ENCODE measurements at places on chromosomes 4 and X.

DNA sequence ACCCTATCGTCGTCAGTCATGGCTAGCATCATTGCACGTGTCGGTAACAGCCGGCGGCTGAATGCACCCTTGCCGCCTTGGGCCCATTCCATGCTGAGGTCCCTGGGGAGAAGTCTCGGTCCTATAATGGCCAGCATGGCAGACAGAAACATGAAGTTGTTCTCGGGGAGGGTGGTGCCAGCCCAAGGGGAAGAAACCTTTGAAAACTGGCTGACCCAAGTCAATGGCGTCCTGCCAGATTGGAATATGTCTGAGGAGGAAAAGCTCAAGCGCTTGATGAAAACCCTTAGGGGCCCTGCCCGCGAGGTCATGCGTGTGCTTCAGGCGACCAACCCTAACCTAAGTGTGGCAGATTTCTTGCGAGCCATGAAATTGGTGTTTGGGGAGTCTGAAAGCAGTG is 1.6 kb downstream of the ZCCHC12 start:
- H3K4me3 ChIP-seq, result no peak overlapping the region
- H3K27ac ChIP-seq, result no peak overlapping the region

GRCh38 chrX:129634541-129634940 is 20.2 kb downstream of the APLN start:
- no peaks in the 10 kb centered on the region for H3K4me1 ChIP-seq
- no peak for DNase-seq
- no peak overlapping the region for H3K27ac ChIP-seq

GRCh38 chrX:11180571-11180970 is 69.4 kb downstream of the HCCS start:
- no peaks in the 10 kb centered on the region for H3K4me1 ChIP-seq
- H3K4me3 ChIP-seq, result no peak overlapping the region
- H3K36me3 ChIP-seq, result no peaks in the 10 kb centered on the region
- DNase-seq, result no peak
- no peaks in the 10 kb centered on the region for H3K27me3 ChIP-seq

DNA sequence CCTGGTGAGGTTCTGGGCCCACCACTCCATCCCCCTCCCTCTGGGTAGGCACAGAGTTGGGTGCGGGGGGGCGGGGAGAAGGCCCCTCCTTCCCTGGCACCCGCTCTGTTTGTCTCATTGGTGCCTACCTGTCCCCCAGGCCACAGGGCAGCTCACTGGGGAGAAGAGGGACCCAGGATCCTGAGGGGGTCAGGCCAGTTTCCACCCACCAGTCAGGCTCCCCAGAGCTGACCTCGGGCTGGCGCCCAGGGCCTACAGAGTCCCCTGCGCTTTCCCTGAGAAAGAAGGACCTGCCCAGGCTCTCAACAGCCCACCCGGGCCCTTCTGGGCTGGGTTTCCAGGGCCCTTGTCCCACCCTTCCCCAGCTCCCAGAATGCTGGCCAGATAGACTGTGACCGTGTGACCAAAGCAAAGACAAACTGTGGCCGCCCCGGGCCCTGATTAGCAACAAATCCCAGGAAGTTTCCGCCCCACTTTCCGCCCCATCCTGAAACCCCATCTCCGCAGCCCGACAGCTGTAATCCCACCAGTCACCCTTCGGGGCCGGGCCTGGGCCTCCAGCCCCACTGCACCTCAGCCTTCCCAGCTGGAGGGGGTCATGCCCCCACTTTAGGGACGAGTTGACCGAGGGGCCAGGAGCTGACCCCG is 33.8 kb upstream of the FGFR3 start:
- peaks cover 12% of the 10 kb centered on the region for H3K4me1 ChIP-seq
- no peaks in the 10 kb centered on the region for H3K27me3 ChIP-seq
- H3K36me3 ChIP-seq, result no peaks in the 10 kb centered on the region

- no peaks in the 10 kb centered on the region for H3K36me3 ChIP-seq
- no peaks in the 10 kb centered on the region for H3K27me3 ChIP-seq
- no peaks in the 10 kb centered on the region for H3K4me1 ChIP-seq
- no peak overlapping the region for H3K4me3 ChIP-seq
- DNase-seq, result no peak
Observed at GRCh38 chr4:136800248-136800647, 732.0 kb downstream of the PCDH18 start.

DNA sequence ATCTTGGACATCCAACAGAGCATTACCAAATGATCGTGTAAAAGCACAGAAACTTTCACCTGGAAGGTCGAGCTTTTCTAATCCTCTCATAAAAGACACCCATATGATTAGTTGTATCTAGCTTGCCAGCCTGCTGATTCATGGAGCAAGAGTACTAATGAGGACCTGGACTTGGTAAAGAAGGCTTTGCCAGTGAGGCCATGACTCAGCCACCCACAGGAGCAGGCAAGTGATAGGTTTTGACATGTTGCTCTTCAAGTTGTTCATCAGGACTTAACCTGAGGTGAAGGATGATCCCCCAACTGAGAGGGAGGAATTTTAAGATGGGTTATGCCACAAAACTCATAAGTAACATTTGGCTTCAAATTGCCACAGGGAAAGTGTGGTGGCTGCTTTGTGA is 24.7 kb upstream of the EPGN start:
- H3K36me3 ChIP-seq, result peaks cover 19% of the 10 kb centered on the region
- no peak overlapping the region for H3K27ac ChIP-seq
- H3K27me3 ChIP-seq, result no peaks in the 10 kb centered on the region
- H3K4me1 ChIP-seq, result no peaks in the 10 kb centered on the region

DNA sequence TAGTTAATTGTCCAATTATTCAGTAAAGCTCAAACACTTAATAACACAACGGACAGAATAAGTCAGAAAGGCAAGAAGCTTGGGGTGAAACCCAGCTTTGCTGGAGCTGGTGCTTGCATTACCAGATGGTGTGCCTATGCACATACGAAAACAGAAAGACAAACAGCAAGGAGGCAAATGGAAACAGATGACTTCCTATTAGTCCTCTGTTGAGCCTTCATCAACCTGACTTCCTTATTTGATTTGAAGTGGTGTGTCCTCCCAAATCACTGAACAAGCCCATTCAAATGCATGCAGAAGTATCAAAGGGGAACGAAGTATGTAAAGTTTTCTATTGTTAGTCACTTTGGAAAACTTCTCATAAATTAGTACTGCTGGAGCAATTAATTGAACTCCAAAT is 166.2 kb downstream of the ATP10D start:
- H3K4me3 ChIP-seq, result no peak overlapping the region
- H3K36me3 ChIP-seq, result no peaks in the 10 kb centered on the region
- H3K27me3 ChIP-seq, result no peaks in the 10 kb centered on the region
- no peak overlapping the region for H3K27ac ChIP-seq
- H3K4me1 ChIP-seq, result no peaks in the 10 kb centered on the region

- no peaks in the 10 kb centered on the region for H3K4me1 ChIP-seq
- peaks cover 6% of the 10 kb centered on the region for H3K27me3 ChIP-seq
- H3K36me3 ChIP-seq, result no peaks in the 10 kb centered on the region
- peak within 1 kb of the TSS; percentile 37 for H3K4me3 ChIP-seq
- DNase-seq, result peak; percentile 27
- H3K27ac ChIP-seq, result no peak within 1 kb of the TSS
Observed at GRCh38 chr4:90127223-90127705, at the start of gene CCSER1. Gene CCSER1 (plus strand): TSS chr4:90127394.

DNA sequence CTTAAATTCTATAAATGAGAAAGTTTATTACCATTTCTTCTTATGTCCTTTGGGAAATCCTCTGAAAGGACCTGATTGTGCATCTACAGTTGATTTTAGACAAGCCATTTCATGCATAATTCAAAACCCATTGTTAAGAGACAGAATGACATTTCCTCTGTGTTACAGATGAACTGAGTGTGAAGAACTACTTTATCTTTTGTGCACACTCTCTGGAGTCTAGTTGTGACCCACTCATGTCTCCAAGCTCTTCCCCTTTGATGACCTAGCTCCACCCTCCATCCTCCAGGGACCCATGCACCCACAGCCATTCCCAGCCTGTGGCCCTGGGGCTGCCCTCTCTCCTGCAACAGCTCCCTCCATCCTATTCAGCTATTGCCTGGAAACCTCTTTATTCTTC is 57.5 kb upstream of the BMPR1B start:
- no peaks in the 10 kb centered on the region for H3K27me3 ChIP-seq
- no peaks in the 10 kb centered on the region for H3K4me1 ChIP-seq
- no peak overlapping the region for H3K27ac ChIP-seq
- H3K36me3 ChIP-seq, result no peaks in the 10 kb centered on the region
- no peak for DNase-seq

GRCh38 chrX:68920561-68920960 is 91.7 kb downstream of the EFNB1 start:
- H3K27me3 ChIP-seq, result no peaks in the 10 kb centered on the region
- H3K27ac ChIP-seq, result peak overlapping the region; percentile 50
- no peak overlapping the region for H3K4me3 ChIP-seq
- peak; percentile 22 for DNase-seq
- no peaks in the 10 kb centered on the region for H3K36me3 ChIP-seq

DNA sequence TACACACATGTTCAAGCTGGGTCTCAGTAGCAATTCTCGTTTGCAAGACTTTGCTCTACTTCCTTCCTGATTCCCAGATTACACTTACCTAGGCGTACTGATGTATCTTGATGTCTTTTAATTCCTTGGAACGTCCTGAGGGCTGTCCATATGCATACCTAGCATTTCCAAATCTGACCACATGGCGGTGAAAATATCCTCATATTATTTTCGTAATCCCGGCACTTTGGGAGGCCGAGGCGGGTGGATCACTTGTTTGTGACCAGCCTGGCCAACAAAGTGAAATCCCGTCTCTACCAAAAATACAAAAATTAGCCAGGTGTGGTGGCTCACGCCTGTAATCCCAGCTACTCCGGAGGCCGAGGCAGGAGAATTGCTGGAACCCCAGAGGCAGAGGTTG is 1786.3 kb upstream of the TENM3 start:
- no peak overlapping the region for H3K4me3 ChIP-seq
- H3K4me1 ChIP-seq, result no peaks in the 10 kb centered on the region
- no peak overlapping the region for H3K27ac ChIP-seq
- H3K27me3 ChIP-seq, result no peaks in the 10 kb centered on the region
- H3K36me3 ChIP-seq, result no peaks in the 10 kb centered on the region
- no peak for DNase-seq

DNA sequence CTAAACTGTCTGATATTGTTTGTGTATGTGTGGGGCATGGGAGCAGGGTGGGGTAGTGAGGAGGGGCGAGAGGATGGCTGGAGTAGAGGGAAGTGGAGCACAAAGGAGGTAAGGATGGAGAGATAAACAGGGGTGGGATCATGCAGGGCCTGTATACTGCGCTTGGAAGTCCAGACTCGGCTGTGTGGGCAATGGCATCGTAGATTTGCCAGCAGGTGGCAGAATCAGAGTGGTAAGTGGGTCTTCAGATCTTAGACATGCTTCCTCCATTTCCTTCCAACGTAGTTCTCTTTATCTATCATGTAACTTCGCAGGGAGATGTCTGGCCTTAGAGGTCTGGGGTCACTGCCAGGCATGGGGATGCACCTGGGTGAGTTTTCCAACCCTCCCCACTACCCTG is 155.5 kb downstream of the PDGFRA start:
- peak; percentile 23 for DNase-seq
- no peaks in the 10 kb centered on the region for H3K4me1 ChIP-seq
- no peak overlapping the region for H3K4me3 ChIP-seq
- no peak overlapping the region for H3K27ac ChIP-seq
- H3K36me3 ChIP-seq, result no peaks in the 10 kb centered on the region

GRCh38 chr4:6465955-6466354 is 6.5 kb downstream of the PPP2R2C start:
- no peak overlapping the region for H3K4me3 ChIP-seq
- H3K4me1 ChIP-seq, result no peaks in the 10 kb centered on the region
- no peak for DNase-seq

DNA sequence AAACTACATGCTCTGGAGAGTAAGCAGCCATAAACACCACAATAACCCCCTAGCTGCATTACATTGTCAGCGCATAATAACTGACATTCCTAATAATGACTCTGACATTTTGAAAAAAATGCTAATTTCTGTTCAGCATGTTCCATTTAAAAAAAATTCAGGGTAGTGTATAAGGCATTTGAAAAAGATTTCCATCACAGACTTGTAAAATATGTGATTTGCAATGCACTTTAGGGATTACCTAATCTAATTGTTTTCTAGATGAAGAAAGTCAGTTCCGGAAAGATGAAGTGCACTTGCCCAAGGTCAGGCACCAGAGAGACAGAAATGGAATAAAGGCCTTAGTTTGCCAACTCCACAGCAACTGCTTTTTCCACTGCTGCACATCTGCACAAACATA is 55.3 kb downstream of the FANCB start:
- no peak overlapping the region for H3K27ac ChIP-seq
- no peak overlapping the region for H3K4me3 ChIP-seq

DNA sequence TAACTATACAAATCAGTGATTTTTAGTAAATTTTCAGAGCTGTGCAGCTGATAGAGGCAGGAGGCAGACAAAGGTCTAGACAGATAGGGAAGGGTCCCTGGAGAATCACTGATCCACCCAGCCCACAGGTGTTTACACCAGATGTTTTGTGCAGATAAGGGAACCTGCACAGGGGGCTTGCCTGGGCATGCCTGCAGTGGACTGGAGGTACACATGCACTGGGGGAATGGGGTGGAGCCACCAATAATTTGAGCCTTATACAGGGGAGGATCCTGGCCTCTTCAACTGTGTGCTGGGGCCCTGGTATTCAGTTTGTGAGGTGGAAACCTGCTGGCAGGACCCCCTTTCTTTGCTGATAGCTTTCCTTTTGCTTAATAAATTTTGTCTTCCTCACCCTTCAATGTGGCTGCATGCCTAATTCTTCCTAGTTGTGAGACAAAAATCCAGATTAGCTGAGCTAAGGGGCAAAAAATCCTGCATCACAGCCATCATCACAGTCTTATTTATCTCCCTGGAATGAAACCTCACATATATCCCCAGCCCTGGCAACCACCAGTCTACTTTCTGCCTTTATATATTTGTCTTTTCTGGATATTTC is 102.8 kb downstream of the KDM6A start:
- no peaks in the 10 kb centered on the region for H3K4me1 ChIP-seq
- H3K36me3 ChIP-seq, result no peaks in the 10 kb centered on the region
- H3K27ac ChIP-seq, result no peak overlapping the region
- H3K27me3 ChIP-seq, result no peaks in the 10 kb centered on the region
- DNase-seq, result no peak
- no peak overlapping the region for H3K4me3 ChIP-seq

- H3K4me1 ChIP-seq, result no peaks in the 10 kb centered on the region
- no peaks in the 10 kb centered on the region for H3K27me3 ChIP-seq
- H3K36me3 ChIP-seq, result no peaks in the 10 kb centered on the region
Observed at GRCh38 chr4:53951414-53951813, 113.0 kb downstream of the CHIC2 start.

DNA sequence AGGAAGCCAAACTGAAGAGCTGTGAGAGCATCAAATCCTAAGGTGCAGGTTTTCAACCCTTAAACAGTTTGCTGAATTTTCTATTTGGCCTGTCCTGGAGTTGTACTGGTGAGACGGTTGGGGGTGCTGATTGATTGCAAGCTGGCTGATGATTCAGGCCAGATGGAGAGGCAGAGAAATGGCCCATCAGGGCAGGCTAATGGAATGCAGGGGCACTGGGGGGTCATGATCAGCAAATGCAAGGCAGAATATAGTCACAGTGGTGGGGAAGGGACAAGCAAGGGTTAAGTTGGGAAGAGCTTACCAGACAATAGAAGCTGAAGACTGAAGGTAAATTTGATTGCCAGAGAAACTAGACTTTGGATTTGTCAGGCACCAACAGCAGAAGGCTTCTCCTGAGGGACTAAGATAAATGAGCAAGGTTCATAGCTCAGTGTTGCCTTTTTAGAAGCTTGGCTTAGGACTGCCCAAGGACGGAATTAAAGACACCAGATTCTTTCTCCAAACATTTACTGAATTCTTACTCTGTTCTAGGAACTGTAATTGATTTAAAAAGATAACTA is 4.3 kb upstream of the AADAT start:
- H3K4me1 ChIP-seq, result no peaks in the 10 kb centered on the region
- H3K27me3 ChIP-seq, result no peaks in the 10 kb centered on the region
- no peak overlapping the region for H3K27ac ChIP-seq
- no peak overlapping the region for H3K4me3 ChIP-seq
- no peaks in the 10 kb centered on the region for H3K36me3 ChIP-seq

GRCh38 chr4:84901173-84901572 is 65.3 kb downstream of the WDFY3 start:
- DNase-seq, result no peak
- H3K4me3 ChIP-seq, result no peak overlapping the region
- H3K27me3 ChIP-seq, result no peaks in the 10 kb centered on the region
- peaks cover 4% of the 10 kb centered on the region for H3K4me1 ChIP-seq

Measured in tibial nerve (tissue), 4 donors.